ENCODE measurements at places on chromosomes 11 and 22.
A peak's percentile ranks its signal among the peaks of the same experiment; 100 is the strongest.

DNA sequence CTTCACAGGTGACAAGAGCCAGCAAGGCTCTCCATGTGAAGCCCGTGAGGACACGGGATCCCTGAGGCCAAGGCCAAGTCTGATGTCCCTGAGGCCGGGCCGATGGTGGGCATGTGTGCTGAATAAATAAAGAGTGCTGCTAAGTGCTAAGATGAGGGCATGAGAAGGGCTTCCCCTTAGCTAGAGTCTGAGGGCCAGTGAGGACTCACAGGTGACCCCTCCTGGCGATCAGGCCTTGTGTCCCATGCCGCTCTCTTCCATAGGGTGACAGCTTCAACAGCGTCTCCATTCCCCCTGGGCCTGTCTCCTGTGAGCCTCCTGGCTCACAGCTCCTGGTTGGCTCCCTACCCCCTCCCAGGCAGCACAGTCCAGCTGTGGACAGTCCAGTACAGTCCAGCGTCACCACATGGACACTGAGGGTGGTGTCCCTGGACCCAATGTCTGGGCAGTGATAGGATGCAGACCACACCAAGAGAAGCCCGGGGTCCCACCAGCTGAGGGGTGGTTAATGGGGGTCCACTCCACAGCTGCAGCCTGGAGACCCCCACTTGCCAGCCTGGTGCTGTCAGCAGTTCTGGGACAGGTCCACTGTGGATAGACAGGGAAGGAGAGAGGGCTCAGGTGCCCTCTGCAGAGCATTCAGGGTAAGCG, 1033.2 kb downstream of the TBC1D22A start:
- DNase-seq = no peak

DNA sequence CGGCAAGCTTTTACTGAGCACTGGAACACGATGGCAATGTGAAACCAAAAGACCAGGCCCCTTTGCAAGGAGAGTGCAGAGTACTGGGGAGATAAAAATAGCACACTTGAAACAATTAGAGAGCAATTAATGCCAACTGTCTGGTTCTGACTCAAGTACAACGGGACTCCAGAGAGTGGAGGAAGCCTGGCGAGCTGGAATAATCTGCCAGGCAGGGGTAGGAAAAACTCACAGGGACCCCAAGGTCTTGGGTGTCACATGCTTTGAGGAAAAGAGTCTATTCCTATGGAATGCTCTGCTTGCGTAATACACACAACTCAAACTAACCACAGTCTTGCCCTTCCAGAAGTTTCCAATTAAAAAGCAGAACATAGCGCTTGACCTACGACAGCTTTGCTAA, 113.0 kb upstream of the CLMP start:
- DNase-seq = no peak

DNA sequence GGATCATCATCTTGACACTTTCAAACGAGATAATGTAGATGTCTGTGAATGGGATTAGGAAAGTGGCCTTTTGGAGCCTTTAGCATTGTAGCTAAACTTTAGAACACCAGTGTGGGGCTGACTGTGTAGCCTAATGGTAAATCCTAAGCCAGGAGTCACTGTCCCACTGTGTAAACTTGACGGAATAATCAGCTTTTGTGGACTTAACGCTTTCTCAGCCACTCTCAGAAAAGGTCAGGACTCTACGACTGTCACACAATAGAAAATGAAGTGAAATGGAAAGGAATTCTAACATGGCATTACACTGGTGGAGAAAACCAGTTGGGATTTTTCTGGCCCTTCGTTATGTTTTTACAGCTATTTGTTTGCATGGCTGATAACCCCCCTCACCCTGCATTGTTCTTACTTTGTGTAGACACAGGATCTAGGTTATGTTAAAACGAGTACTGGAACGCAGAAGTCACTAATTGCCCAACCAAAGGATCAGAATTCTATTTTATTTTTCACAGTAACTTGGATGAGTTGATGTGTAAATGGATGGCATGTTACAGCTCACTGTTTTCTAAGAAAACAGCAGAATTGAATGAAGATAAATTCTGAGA, 22.0 kb upstream of the GRAMD1B start:
- DNase-seq = no peak

DNA sequence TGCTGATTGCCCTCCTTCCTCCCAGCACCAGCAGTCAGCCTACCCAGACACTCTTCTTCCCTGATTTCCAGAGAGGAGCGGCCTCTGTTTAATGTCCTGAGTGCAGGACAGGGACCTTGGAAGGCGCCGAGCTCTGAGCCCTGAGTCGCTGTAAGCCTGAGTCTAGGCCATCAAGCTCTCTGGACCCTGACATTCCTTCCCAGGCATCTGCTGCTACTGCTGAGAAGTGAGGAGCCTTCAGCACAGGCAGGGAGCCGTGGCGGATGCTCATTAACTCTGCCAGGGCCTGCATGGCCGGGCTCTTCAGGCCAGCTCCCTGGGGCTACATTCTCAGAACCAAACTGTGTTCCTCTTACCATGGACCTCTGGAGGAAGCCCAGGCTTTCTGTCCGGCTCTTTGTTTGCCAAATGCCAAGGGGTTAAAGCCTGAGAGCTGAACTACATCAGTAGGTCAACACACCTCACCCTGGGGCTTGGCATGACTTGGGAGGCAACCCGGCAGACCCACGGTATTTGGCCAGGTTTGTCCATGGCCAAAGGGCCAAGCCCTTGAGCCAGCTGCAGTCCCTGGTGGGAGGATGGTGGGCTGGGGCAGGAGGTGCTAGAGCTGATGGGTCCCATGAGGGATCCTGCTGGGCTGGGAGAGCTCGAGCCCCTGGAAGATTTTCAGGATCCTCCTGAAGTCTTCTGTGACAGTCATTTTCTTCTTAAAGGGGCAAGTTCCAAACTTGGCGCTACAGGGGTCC, 721.4 kb downstream of the BRD1 start:
- no peak for DNase-seq

DNA sequence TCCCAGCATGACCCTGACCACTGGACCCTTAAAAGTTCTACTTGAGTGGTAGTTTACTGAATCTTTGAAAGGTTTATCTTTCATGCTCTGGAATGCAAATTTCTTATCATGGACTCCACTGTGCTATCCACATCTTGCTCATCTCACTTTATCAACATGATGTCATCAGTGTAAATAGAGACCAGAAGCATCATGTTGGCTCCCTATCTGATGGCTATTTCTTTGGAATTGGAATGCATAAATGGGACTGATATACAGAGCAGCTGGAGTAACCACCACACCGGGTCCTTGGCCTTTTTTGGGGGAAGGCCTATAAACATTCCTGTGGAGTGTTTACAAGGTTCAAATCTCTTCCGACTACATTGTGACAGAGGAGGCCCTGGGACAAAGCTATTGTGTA, 74.1 kb upstream of the CEP126 start:
- DNase-seq = no peak

- no peak for DNase-seq
These were observed 28.3 kb upstream of the TP53I11 start for GRCh38 chr11:44978961-44979331.

- DNase-seq = no peak
These were observed 15.0 kb upstream of the TRIM44 start for GRCh38 chr11:35647421-35648093.

GRCh38 chr22:19241593-19241906, 50.0 kb downstream of the CLTCL1 start:
- no peak for DNase-seq

DNA sequence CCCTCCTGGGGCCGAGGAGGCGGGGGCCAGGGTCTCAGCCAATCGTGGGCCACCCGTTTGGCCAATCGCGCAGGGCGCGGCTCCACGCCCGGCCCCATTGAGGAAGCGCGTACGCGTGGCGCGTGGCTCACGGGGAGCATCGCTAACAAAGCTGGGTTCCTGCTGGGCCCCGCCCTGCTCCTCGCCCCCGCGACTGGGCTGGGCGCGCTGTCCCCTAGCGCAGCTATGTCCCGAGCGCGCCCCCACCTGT, 614 bp upstream of the ASCL2 start:
- peak; percentile 25 for DNase-seq

DNA sequence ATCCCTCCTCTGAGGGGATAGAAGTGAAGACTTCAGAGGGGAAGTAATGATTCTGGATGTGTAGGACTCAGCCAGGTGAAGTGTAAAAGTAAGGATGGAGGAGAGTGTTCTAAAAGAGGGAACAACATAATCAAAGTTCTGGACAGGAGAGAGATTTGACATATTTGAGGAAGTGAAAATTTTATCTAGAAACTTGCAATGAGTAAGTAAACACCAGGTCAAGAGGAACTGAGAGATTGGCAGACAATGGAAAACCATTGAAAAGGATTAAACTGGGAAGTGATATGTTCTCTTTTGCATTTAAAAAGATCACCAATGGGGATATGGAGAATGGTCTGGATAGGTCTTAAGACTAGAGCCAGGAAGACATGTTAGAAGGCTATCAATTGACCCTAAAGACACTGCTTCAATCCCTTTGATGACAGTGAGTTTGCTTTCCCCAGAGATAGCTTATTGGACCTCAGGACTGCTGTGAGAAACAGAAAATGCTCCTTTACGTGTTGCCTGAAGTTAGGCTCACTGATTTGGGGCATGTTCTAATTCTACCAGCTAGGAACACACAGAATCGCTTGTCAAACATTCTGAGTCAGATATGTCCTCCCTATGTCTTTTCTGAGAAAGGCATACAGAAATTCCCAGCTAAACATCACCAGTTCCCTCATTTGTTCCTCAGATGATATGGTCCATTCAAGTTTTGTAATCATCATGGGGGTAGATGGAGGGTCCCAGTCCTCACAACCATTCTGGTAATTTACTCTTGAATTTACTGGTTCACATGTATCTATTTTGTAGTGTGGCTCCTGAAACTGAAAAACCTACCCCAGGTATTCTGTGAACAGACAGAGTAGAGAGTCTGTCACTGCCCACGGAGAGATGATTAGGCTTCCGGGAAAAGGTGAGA, 144.9 kb downstream of the MAML2 start:
- DNase-seq = no peak

GRCh38 chr11:83185767-83186166, 7.7 kb upstream of the ANKRD42 start:
- no peak for DNase-seq

DNA sequence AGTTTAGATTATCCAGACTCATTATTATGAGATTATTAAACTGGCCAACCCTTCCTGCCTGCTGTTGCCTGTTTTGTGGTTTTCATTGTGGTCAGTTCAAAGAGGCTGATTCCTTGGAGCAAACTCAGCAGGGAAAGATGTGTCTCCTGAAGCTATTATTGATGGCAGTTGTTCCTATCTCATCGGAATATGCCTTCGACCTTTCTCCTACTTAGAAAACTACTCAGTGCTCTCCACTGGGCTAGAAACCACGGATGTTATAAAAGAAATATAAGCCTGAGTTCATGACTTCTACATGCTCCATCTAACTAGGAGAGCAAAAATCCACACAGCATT, 80.2 kb upstream of the NAV2 start:
- DNase-seq = no peak

DNA sequence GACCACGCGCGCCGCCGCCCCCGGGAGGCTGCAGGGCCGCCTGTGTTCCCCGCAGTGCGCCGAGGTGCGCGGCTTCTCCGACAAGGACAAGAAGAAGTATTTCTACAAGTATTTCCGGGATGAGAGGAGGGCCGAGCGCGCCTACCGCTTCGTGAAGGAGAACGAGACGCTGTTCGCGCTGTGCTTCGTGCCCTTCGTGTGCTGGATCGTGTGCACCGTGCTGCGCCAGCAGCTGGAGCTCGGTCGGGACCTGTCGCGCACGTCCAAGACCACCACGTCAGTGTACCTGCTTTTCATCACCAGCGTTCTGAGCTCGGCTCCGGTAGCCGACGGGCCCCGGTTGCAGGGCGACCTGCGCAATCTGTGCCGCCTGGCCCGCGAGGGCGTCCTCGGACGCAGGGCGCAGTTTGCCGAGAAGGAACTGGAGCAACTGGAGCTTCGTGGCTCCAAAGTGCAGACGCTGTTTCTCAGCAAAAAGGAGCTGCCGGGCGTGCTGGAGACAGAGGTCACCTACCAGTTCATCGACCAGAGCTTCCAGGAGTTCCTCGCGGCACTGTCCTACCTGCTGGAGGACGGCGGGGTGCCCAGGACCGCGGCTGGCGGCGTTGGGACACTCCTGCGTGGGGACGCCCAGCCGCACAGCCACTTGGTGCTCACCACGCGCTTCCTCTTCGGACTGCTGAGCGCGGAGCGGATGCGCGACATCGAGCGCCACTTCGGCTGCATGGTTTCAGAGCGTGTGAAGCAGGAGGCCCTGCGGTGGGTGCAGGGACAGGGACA, 2.7 kb downstream of the NLRP6 start:
- no peak for DNase-seq

DNA sequence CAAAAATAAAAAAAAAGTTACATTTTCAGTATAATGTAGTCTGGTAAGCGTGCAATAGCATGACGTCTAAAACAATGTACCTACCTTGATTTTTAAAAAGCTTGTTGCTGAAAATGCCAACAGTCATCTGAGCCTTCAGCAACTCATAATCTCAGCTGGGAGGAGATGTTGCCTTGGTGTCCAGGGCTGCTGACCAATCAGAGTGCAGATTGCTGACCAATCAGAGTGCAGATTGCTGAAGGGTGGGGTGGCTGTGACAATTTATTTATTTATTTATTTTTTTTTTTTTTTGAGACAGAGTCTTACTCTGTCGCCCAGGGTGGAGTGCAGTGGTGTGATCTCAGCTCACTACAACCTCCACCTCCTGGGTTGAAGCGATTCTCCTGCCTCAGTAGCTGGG, 17.8 kb downstream of the ZBED4 start:
- no peak for DNase-seq

- no peak for DNase-seq
These were observed 63.0 kb downstream of the P4HA3 start for GRCh38 chr11:74248469-74248868.

- DNase-seq = no peak
These were observed 915.7 kb downstream of the NTM start for GRCh38 chr11:132286106-132286505.

DNA sequence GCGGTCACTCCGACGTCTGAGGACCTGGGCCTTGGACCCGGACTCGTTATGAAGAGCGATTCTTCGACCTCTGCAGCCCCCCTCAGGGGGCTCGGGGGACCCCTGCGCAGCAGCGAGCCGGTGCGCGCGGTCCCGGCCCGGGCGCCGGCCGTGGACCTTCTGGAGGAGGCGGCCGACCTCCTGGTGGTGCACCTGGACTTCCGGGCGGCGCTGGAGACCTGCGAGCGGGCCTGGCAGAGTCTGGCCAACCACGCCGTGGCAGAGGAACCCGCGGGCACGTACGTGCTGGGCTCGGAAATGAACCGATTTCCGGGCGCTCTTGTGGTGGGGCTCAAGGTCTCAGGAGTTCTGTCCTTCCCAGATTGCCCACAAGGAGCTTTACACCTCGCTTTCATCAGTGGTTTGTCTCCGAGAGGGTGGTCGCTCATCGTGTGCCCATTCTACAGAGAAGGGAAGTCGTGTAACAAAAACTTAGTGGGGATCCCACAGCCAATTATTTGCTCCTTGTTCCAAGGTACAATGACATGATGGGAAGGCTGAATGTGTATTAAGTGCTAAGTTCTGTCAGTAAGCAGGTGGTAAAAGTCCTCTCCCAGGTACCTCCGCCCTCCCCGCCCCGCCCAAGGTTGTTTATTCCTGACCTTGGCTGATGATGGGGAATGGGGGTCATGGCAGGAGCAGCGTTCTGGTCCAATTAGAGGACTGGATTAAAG, 695 bp downstream of the PEX26 start:
- no peak for DNase-seq

DNA sequence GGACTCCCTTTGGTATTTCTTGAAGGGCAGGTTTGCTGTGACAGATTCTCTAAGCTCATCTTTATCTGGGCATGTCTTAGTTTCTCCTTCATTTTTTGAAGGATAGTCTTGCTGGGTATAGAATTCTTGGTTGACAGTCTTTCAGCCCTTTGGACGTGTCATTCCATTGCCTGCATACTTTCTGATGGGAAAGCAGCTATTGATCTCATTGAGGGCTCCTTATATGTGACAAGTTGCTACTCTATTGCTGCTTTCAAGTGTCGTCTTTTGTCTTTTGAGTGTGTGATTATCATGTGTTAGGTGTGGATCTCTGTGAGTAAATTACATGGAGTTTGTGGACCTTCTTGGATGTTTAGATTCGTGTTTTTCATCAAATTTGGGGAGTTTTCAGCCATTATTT, 21.9 kb downstream of the IGHMBP2 start:
- no peak for DNase-seq
